ENCODE measurements at places on chromosomes 5 and 9.

- no peak for DNase-seq
These were observed 596.0 kb downstream of the SEMA5A start for GRCh38 chr5:8949908-8950307.

GRCh38 chr5:113209498-113209897 lies 225.3 kb downstream of the TSSK1B start:
- DNase-seq: no peak

GRCh38 chr5:126452477-126452876 lies 29.3 kb downstream of the GRAMD2B start:
- DNase-seq: no peak

- no peak for DNase-seq
These were observed 76.3 kb downstream of the FOCAD start for GRCh38 chr9:20760246-20760891.

- no peak for DNase-seq
These were observed 119.0 kb downstream of the MELK start for GRCh38 chr9:36691671-36692070.

DNA sequence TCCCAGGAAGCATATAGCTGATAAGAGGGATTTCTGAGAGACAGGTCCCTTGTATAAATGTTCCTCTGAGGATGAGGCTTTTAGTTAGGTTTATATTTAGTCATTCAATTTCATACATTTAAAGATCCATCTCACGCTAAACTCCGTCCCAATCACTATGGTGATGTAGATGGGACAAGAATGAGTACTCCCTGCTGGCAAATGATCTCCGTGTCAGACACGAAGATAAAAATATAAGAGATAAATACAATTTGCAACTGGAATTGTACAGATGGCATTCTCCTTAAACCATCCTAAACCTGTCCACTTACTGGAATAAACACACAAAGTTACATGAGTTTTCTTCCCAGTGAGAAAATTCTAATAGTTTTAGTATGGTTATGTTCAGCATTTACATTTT lies 233.0 kb downstream of the PRR16 start:
- no peak for DNase-seq

DNA sequence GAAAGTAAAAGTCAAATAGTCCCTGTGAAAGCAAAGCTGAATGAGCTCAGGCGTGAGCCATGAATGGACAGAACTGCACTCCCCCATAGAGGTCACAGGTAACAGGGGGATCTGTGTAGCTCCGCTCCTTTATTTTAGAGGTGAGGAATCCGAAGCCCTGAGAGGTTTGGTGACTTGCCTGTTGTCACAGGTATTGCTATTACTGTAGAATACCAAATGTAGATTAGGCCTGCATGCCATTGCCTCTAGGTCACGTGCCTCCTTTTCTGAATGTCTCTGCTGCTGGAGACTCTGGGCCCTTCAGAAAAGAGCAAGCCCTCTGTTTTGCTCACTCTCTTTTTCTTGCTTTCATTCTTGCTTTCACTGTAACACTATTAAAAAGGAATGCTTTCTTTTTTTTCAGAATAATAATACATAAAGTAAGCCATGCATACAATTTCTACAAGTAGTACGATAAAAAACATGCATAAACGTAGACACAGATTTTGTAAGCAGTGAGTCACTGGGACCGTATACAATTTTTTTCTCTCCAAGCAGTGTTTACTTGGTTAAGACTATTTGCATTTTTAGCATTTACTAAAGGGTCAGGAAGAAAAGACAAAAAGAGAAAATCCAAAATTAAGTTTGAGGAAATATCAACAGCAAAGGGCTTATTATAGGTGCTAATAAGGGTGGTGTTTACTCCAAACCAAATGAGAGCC lies 568.7 kb upstream of the ADAMTS16 start:
- peak; percentile 85 for DNase-seq

DNA sequence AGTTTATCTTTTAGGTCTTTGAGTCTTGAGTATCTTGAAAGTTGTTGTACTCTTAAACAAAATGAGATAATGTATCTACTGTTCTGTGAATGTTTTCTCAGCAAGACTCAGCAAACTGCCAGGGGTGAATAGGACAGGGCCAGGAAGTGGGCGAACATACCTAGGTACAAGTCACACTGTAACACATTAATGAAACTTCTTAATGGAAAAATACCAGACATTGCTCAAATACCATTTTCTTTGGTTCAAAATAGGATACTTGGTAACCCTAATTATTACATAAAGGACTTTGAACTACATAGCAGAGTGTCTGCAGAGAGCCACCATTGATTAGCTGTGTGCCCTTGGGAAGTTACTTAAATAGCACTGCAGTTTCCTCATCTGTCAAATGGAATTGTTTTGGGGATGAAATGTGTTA lies 197.5 kb downstream of the ARHGEF28 start:
- DNase-seq: peak; percentile 3

DNA sequence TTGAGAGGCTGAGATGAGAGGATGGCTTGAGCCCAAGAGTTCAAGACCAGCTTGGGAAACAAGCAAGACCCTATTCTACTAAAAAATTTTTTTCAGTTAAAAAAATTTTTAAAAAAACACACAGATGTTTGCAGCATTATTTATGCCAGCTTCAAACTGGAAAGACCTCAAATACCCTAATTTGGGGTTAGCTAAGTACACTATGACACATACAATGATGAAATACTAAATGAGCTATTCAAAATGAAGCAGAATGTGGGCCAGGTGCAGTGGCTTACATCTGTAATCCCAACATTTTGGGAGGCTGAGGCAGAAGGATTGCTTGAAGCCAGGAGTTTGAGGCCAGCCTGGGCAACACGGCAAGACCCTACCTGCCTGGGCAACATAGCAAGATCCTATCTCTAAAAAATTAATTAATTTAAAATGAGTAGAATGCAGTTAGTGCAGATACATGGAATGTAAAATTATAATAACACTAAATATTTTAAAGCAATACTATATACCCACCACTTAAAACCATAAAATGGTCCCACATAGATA lies 44.9 kb downstream of the LHFPL2 start:
- DNase-seq: no peak

- peak; percentile 27 for DNase-seq
These were observed 348.3 kb upstream of the TUSC1 start for GRCh38 chr9:26026423-26027100.

DNA sequence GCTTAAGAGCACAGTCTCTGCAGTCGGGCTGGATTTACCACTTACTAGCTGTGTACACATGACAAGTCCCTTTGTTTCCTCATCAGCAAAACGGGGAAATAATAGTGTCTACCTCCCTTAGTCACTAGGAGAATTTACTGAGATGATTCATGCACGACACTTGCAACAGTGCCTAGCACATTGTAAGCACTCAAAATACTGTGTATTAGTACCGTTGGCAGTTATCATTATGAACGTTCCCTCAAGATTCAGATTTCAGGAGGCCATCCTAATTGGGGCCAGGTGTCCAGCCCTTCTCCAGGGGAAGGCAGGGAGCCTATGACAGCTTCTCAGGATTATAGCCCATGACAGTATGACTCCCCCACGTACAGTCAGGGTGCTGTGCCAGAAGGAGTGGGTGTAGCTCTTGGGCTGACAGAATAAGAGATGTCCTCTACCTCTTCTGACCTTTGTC lies 164.3 kb downstream of the DOCK2 start:
- no peak for DNase-seq

- no peak for DNase-seq
These were observed 10.8 kb downstream of the SEMA6A start for GRCh38 chr5:116563736-116564308.

GRCh38 chr9:36745977-36746376 lies 173.3 kb downstream of the MELK start:
- no peak for DNase-seq

- no peak for DNase-seq
These were observed 316.3 kb upstream of the PANK3 start for GRCh38 chr5:168895295-168896071.

- peak; percentile 4 for DNase-seq
These were observed 21.9 kb downstream of the TTC1 start for GRCh38 chr5:160030631-160031377.

GRCh38 chr5:63053019-63053638 lies 474.5 kb downstream of the LRRC70 start:
- no peak for DNase-seq

- DNase-seq: peak; percentile 79
These were observed 30.0 kb upstream of the TTLL11 start for GRCh38 chr9:122122903-122123632.

- DNase-seq: no peak
These were observed 241.8 kb upstream of the KLF9 start for GRCh38 chr9:70656281-70656680.

DNA sequence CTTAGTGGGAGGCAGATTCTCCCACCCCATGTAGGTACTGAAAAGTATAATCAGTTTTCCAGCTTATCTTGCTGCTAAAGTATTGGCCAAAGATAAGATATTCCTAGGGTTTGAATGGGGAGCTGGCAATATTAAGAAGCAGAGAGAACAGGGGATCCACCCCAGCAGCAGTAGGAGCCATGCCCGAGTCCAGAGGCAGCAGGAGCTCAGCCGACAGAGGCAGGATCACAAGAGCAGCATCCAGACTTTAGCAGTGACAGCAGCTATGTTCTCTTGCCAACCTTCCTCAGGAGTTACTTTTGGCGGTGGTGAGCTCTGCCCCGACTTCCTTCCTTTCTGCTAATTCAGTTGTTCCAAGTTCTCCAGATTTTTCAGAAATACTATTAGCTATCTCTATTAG lies 224.5 kb downstream of the GADD45G start:
- no peak for DNase-seq

All from mesendoderm (in vitro differentiated cells).